NCI-H1417 treated with DMSO at 0.1 percent for 48 hours (cell line): ENCODE measurements at places on chromosomes 1 and 21.

GRCh38 chr1:54994355-54994990 lies 4.3 kb upstream of the BSND start:
- no peak for DNase-seq

GRCh38 chr21:37000381-37000780 lies 6.1 kb upstream of the RIPPLY3 start:
- DNase-seq = no peak

DNA sequence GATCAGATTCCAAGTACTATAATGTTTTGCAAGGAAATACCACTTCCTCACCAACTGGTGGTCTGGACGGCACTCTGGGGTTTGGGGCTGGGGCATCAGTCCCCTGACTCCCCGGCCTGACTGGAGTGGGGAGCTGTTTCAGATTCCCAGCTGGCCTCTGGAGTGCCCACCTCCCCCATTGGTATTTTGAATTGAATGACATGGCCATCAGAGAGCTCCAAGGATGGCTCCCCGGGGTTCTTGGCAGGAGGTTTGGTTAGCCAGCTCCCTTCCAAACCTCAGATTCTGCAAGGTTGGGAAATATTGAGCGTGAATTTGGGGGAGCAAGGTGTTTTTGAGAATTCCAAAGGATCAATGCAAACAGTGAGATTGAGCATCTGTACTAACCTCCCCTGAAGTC lies 2.2 kb upstream of the INAVA start:
- DNase-seq = no peak

- no peak for DNase-seq
Measured at GRCh38 chr1:41158966-41159365, 83.1 kb downstream of the SCMH1 start.

- DNase-seq = no peak
Measured at GRCh38 chr1:228768355-228769000, 33.2 kb downstream of the RHOU start.

DNA sequence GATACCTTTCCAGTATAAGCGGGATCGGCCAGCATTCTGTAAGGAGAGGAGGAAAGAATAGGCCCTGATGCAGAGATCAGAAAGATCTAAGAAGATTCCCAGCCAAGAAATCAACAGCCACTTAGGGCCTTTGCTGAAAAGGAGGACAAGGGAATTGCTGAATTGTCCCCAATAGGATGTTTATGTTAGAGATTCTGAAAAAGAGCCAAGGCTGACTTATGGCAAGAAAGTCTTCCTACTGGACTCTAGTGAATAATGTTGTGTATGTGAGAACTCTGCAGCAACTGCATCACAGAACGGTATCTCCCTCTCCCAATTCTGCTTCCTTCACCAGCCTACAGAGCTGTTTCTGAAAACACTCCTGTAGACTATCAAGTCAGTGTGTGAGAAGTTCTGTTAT lies 298.0 kb upstream of the CXADR start:
- no peak for DNase-seq

- no peak for DNase-seq
Measured at GRCh38 chr1:219659005-219659600, 46.2 kb upstream of the ZC3H11B start.

GRCh38 chr1:25583519-25584370 lies 32.8 kb upstream of the MAN1C1 start:
- no peak for DNase-seq

- no peak for DNase-seq
Measured at GRCh38 chr1:189550498-189550897, 927.2 kb downstream of the BRINP3 start.

- DNase-seq = no peak
Measured at GRCh38 chr1:229140119-229140396, 130.9 kb upstream of the RAB4A start.

- no peak for DNase-seq
Measured at GRCh38 chr1:18707696-18708257, 77.1 kb downstream of the PAX7 start.

DNA sequence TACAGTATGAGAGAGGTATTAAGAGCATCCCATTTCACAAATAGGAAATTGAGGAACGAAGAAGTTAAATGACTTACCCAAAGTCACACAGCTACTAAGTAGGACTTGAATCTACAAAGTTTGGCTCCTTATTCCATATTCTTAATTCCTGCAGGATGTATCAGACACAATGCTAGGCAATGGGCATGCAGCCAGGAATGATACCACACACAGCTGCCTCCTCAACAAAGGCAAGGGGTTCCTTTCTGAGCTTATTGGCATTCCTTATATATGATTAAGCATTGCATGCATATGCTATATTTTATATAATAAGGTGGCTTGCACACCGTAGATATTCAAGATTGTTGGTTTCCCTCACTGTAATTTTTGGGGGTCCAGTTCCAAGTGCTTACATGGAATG lies 34.2 kb upstream of the JUN start:
- no peak for DNase-seq

GRCh38 chr1:64309431-64309831 lies 106.0 kb downstream of the UBE2U start:
- no peak for DNase-seq

DNA sequence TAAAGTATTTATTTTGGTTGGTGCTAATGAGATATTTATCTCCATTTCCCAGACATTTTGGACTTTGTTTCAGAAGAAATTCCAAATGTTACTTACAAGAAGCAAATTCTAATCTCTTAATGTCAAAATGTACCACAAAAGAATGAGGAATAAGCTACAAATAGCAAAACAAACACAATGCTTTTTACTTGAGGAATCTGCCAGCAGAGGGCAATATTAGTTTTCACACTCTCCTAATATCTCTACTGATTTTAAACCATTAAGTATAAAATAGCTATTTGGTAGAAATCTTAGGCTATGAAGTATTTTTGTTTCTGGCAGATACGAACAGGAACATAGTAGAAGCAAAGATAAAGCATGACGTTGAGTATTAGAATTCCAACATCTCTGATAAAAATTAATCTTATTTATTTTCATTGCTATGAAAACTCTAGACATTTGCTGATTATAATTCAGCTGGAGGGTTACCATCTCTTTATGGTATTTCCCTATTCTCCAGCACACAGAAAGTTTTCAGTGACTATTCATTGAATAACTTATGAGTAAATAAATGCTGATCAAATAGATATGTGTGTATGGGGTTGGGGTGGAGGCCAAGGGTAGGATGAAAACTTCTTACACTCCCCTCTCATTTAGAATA lies 13.4 kb upstream of the HMCN1 start:
- DNase-seq = no peak

DNA sequence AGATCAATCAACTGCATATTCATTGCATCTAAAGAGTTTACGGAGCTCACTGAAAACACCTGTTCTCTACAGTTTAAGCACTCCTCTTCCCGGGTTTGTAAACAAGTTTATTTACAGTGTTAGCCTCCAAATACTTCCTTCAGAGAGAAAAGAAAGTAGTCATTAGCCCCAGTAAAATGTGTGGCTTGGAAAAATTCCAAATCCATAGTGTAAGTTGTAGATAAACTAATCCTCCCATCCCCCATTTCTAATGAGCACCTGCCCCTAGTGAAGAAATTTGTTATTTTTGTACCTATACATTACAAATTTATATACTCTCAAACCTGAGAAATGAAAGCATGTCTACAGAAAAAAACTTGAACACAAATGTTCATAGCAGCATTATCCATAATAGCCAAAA lies 21.9 kb downstream of the PUM1 start:
- no peak for DNase-seq

DNA sequence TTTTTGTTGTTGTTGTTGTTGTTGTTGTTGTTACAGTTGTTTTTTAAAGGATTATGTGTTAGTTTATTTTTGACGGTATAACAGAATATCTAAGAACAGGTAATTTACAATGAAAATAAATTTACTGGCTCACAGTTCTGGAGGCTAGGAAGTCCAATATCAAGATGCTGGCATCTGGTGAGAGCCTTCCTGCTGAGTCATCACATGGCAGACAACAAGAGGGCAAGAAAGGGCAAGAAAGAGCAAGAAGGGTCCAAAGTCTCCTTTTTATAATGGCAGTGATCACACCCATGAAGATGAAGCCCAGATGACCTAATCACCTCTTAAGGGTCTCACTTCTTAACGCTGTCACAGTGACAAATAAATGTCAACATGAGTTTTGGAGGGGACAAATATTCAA lies 142.1 kb downstream of the NEGR1 start:
- DNase-seq = no peak

- no peak for DNase-seq
Measured at GRCh38 chr1:179094818-179095217, 12.9 kb downstream of the TOR3A start.

- DNase-seq = no peak
Measured at GRCh38 chr1:27760426-27760825, 12.6 kb upstream of the STX12 start.

DNA sequence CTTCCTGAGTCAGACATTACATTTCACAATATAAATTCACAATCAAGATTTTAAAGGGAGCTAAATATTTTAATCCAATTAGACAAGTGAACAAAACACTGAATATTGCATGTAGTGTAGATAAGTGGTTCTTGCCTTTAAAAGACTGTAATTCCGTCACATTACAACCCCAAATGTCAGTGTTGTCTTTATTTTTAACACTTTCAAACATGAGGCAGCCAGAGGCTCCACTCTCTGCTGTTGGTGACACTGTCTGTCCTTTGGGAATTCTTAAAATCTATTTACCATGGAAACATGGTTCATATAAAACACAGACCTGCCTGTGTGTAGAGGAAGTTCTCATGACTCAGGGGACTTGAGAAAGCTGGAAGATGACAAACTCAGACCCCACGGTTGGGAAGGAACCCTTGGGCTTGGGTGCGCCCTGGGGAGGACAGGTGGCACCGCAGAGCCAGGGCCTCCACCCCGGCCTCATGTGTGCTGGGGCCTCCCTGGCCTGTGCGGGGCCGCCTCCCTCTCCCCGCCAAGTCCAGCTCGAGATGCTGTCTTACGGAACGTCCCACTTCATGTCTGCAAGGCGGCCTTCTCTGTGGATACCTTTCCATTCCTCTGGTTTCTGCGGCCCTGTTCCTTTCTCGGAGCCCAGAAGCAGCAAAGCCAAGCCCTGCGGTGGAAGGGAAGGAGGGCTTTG lies 239.0 kb downstream of the SDCCAG8 start:
- no peak for DNase-seq

- DNase-seq = no peak
Measured at GRCh38 chr1:215603319-215603718, 36.2 kb downstream of the KCTD3 start.

- no peak for DNase-seq
Measured at GRCh38 chr1:93919780-93920179, 10.6 kb upstream of the GCLM start.

DNA sequence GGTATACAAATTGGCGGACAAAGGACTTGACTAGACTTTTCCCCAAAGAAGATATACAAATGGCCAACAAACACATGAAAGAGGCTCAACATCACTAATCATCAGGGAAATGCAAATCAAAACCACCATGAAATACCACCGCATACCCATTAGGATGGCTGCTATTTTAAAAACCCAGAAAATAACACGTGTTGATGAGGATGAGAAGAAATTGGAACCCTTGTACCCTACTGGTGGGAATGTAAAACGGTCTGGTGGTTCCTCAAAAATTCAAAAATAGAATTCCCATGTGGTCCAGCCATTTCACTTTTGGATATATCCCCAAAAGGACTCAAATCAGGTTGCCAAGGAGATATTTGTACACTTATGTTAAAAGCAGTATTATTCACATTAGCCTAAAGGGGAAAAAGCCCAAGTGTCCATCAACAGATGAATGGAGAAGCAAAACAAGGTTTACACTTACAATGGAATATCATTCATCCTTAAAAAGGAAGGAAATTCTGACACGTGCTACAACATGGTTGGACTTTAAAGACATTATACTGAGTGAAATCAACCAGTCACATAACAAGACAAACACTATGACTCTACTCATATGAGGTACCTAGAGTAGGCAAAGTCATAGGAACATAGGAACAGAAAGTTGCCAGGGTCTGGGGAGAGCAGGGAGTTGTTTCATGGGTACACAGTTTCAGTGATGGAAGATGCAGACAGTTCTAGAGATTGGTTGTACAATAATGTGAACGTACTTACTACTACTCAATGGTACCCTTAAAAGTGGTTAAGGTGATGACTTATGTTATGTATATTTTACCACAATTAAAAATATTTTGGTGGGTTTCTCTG lies 17.0 kb downstream of the CD34 start:
- DNase-seq = no peak

DNA sequence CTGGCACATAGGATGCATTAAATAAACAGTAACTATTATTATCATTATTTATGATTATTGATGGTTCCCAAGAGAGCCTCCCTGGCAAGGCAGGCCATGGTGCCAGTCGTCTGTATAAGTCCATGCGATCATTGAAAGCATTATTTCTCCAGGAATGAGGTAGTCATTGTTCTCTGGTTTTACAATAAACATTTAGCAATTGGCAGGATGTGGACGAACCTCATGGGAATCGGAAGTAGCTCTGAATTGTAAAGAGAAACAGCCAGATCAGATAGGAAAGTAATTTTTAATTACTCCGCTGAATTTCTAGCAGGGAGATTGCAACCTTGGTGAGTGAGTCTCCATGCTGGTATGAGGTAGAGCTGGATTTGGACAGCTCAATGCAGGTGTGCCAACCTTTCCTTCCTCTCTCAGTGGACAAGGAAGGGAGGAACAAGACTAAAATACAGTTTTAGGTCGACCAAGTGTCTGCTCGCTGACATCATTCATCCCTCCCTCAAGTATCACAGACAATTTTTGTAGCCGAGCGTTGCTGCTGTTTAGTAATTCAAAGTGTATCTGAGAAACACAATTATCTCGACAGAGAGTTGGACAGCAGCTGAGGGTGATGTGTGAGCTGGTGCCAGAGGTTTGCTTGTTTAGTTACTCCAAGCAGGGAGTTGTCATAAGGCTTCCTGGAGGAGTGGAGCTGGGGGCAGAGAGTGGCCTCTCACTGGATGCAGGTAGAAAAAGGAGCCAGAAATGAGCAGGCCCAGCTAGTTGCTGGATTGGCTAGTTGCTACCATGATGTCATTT lies 250.8 kb downstream of the KCNJ6 start:
- no peak for DNase-seq

DNA sequence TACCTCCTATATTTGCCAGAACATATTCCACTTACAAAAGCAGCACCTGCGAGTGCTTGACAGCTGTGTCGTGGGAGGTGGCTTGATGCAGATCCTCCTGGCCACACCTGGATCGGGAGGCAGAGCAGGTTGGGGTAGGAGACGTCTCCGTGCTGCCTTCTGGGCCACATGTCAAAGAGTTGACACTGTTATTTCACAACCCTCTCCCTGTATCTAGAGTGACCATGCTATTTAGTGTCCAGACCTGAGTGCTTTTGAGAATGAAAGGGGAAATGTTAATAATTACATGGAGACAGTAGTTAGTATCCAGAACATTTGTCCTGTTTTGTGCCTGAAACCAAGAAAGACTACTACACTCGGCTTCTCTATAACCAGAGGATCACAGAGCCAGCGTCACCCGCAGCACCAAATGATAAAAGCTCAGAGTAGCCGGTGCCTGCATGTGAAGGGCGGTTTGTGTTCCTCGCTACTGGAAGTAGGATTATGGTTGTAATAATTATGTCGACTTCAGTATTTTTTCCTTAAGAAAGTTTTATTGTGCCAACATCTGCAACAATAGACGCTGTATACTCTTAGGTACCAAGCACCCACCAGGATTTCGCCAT lies 77.1 kb downstream of the GALNT2 start:
- no peak for DNase-seq
